CD4-positive, alpha-beta T cell (primary cell): ENCODE measurements at places on chromosomes 13 and 19.

- H3K4me3 ChIP-seq = no peak overlapping the region
- peaks cover 16% of the 10 kb centered on the region for H3K27me3 ChIP-seq
- DNase-seq = no peak
- H3K27ac ChIP-seq = no peak overlapping the region
Measured at GRCh38 chr19:4591320-4591719, 31.8 kb upstream of the SEMA6B start.

DNA sequence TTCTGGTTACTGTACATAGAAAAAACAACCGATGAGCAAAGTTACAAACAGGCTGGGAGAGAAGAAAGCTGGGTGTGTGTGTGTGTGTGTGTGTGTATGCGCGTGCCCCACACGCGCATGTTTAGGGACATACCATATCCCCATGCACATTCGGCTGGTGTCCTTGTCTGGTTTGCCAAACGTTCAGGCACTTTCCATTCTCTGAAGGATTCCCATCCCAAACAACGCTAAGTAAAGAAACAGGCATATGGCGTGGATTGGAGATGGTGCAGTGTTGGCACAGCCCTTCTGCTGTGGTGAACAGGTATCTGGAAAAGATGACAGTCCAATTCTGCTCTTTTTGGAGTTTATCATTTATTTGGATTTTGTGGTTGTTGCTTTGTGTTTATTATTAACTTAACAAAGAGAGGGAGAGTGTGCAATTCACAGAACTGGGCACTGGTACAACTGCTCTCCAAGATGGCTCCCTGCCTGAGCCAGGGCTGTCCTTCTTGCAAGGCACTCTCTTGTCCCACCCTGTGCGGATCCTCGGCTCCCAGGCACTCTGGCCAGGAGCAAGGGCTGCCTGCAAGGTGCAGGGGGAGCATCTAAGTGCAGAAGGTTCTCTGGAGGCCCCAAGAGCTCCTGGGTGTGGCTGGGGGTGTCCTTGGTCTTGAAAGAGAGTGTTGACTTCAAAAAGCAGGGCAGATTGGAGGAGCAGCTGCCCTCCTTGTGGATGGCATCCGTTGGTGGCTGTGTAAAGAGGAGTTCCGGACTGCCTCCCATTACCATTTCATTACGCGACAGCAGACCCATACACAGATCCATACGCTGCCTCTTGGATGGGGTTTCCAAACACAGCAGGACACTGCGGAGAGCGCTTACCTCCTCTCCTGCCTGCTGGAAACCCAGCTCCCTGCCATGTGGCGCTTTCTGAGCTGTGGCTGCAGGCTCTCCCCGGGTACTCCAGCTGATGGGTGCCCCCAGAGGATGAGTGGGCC, 263.1 kb downstream of the ZNF536 start:
- peaks cover 7% of the 10 kb centered on the region for H3K27me3 ChIP-seq
- no peaks in the 10 kb centered on the region for H3K36me3 ChIP-seq
- DNase-seq = no peak

- no peaks in the 10 kb centered on the region for H3K4me1 ChIP-seq
- no peak overlapping the region for H3K4me3 ChIP-seq
- no peak overlapping the region for H3K27ac ChIP-seq
- H3K36me3 ChIP-seq = no peaks in the 10 kb centered on the region
Measured at GRCh38 chr13:33438918-33439317, 153.4 kb upstream of the STARD13 start.

GRCh38 chr13:31755803-31756212, 16.5 kb downstream of the RXFP2 start:
- H3K27ac ChIP-seq = no peak overlapping the region
- DNase-seq = no peak
- no peak overlapping the region for H3K4me3 ChIP-seq
- no peaks in the 10 kb centered on the region for H3K4me1 ChIP-seq

- no peaks in the 10 kb centered on the region for H3K36me3 ChIP-seq
- H3K27me3 ChIP-seq = peaks cover 6% of the 10 kb centered on the region
- no peak overlapping the region for H3K27ac ChIP-seq
- no peaks in the 10 kb centered on the region for H3K4me1 ChIP-seq
- H3K4me3 ChIP-seq = no peak overlapping the region
Measured at GRCh38 chr19:39802958-39803357, 24.3 kb downstream of the LEUTX start.

DNA sequence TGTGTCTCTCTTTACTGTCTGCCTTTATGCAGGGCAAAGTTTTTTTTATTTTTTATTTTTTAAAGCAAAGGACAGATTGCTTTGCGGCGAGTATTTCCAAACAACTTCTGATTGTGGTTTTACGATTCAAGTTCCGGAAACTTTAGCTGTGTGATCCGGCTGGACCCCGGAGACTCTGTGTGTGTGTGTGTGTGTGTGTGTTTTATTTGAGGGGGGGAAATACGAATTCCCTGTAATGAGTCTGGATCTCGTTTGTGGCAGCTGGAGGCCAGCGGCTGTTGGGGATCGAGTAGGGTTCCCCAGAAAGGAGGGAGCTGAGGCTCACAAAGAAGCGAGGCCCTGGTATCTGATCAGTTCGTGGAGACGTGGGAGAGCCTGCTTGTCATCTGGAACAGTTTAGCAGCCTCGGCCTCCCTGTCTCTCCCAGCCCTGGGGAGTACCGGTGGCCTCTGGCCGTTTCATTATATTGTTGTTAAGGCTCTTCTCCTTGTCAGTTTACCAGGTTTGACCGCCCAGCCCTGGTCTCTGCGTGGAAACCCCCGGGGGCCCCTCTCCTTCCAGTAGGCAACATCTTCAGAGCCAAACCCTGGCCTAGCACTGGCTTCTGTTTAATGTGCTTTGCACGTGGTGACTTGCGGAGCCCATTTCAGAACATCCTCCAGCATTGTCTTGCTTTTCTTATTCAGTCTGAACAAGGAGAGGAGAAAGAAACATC, 1.3 kb downstream of the FARP1 start:
- no peaks in the 10 kb centered on the region for H3K36me3 ChIP-seq
- H3K4me3 ChIP-seq = no peak overlapping the region
- peaks cover 27% of the 10 kb centered on the region for H3K27me3 ChIP-seq

GRCh38 chr13:44458313-44458975, 84.8 kb downstream of the SERP2 start:
- no peak overlapping the region for H3K27ac ChIP-seq
- no peak overlapping the region for H3K4me3 ChIP-seq
- no peaks in the 10 kb centered on the region for H3K27me3 ChIP-seq
- no peak for DNase-seq
- peaks cover 7% of the 10 kb centered on the region for H3K4me1 ChIP-seq

- H3K27me3 ChIP-seq = no peaks in the 10 kb centered on the region
- H3K4me1 ChIP-seq = no peaks in the 10 kb centered on the region
- H3K36me3 ChIP-seq = no peaks in the 10 kb centered on the region
- no peak overlapping the region for H3K4me3 ChIP-seq
- DNase-seq = no peak
Measured at GRCh38 chr13:43911871-43912270, 32.2 kb downstream of the LACC1 start.

DNA sequence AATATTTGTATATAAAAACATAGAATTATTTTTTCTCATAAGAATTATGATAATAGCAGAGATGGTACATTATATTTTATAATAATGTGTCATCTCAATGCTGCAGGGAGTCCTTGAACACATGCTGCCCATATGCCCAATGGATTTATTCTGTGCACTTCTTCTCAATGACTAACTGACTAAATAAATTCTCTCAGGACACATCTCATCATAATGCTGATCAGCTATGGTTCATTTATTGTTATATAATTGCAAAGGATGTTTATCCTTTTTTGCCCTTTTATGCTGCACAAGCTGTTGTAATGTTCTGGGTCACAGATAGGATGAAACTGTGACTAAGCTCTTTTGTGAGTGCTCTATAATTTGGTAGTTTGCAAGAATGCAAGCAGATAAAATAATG, 1273.3 kb upstream of the ATXN8OS start:
- H3K27ac ChIP-seq = no peak overlapping the region
- DNase-seq = no peak
- no peak overlapping the region for H3K4me3 ChIP-seq
- H3K36me3 ChIP-seq = no peaks in the 10 kb centered on the region
- H3K27me3 ChIP-seq = no peaks in the 10 kb centered on the region

DNA sequence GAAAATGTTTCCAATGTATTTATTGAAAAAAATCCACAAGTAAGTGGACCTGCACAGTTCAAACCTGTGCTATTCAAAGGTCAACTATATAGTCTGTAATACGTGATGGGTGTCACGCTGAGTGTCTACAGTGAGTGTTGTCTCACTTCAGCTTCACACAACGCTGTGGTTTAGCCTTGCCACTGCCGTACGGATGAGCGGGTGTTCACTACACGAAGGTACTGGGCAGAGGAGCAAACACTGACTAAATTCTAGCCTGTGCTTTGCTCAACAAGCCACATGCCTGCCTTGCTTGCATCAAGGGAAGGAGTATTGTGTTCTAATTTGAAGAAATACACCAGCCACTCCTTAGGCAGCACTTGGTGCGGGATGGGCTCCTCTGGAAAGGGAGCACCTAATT, 3.4 kb upstream of the FFAR3 start:
- no peaks in the 10 kb centered on the region for H3K36me3 ChIP-seq
- H3K27ac ChIP-seq = no peak overlapping the region
- no peak for DNase-seq
- H3K4me3 ChIP-seq = no peak overlapping the region

DNA sequence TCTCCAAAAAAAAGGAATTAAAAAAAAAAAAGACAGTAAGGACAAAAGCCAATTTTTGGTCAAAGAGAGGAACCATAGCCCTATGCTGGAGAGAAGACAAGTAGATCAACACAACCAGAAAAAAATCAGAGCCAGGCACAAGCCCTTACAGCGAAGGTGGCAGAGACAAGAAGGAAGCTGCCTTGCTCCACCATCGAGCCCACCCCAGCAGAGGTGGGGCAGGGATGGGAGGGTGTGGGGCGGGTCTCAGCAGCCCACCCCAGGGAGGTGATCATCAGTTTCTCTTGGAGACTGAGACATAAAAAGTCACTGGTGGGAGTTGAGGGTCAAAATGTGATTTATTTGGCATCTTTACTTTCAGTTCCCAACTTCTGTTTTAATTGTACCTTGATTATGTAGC, 332.4 kb downstream of the FOXO1 start:
- no peak overlapping the region for H3K4me3 ChIP-seq
- DNase-seq = no peak
- H3K36me3 ChIP-seq = no peaks in the 10 kb centered on the region
- no peaks in the 10 kb centered on the region for H3K27me3 ChIP-seq
- H3K4me1 ChIP-seq = peaks cover 13% of the 10 kb centered on the region

DNA sequence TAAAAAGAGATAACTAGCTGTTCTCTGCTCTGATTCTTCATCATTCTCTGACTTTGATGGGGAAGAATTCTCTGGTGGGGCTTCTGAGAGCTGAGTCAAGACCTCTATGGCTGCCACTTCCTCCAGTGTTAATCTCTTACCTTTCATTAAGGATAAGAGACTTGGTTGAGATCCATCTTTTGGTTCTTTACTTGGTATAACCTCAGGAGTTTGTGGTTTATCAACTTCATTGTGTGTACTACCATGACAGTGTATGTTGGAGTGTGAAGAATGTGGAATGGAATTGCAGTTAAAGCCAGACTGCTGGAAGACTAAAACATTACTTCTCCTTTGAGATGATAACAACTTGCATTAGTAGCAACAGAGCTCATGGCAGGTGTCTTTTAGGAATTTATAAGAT, 222.0 kb downstream of the SLITRK5 start:
- H3K4me3 ChIP-seq = no peak overlapping the region
- H3K4me1 ChIP-seq = no peaks in the 10 kb centered on the region
- no peaks in the 10 kb centered on the region for H3K27me3 ChIP-seq
- DNase-seq = no peak
- H3K36me3 ChIP-seq = no peaks in the 10 kb centered on the region
